ENCODE measurements at places on chromosomes 12 and 14.
A peak's percentile ranks its signal among the peaks of the same experiment; 100 is the strongest.

- DNase-seq = no peak
These were observed 14.9 kb downstream of the AKAP6 start for GRCh38 chr14:32343926-32344430.

DNA sequence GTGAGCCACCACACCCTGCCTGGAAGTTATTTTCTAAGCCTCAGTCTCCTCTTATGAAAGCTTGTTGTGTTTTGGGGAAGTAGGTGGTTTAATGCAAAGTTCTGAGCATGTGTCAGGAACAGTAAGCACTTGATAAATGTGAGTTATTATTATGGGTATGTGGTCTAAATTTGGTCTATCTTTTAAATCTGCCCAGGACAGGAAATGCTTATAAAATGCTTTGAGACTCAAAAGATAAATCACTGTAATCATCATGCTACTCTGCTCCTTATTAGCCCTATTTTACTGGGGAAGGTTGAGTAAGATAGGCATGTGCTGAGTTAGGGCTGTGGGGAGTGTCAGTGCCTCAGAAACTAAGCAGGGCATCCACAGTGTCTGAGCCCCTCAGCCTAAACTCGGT lies 13.1 kb upstream of the SRSF5 start:
- DNase-seq = no peak

DNA sequence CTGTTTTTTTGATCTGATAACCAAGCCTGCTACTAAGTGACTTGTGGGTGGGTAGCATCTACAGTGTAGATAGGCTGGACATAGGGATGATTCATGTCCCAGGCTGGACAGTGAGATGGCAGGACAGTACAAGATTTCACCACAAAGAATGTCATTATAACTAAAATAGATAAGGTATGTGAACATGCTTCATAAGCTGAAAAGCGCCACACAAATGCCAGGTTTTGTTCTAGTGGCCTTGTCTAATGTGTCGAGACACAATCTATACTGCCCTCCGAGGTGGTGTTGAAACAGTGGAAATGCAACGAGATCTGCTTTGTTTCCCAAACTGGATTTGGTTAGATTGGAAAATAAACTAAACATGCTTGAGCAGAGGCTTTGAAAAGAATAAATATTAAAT lies 4.4 kb downstream of the LGALS3 start:
- DNase-seq = no peak

DNA sequence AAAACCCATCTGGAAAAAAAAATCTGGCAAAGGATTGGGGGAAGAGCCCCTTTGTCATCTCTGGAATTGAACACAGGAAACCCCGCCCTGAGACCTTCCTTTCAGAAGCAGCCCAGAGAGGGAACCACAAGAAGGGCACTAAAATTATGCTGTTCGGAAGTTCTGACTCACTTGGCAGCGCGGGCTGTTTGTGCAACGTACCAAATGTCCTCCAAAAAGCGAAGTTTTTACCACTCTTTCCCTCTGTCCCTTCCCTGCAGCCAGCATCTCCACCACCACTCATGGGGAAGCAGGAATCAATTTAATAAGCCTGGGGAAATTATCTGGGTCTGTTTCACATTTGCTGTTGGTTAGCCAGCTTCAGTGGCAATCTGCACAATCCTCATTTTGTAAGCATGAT lies 3.2 kb upstream of the SYNE3 start:
- DNase-seq = peak; percentile 72

DNA sequence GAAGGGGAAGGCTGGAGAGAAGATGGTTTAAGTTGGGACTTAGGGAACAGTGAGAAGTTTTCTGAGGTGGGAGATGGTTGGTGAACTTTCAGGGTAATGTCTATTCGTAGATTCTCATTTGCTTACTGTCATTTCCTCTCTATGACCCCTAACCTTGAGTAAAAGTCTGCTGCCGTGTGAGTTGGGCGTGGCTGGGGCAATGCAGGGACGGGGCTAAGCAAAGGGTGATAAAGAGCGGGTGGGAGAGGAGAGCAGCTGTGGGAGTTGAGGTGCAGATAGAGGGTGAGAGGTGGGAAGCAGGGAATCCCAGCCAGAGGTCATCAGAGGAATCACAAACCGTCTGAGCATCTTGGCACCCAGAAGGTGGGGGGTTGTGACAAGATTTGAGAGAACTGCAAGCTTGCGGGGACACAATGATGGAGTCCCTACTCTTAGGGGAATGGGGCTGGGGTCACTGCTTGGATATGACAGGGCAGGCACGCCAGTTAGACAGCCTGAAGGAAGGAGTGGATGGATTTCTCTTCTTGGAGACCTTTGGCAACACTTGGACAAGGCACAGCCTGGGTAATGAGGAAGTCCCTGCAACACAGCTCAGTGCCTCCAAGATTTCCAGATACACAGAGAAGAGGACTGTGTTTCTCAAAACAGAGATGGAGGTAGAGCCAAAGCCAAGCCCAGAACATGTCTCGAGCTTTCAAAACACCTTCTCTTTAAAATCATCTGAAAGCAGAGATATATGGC lies 45.9 kb upstream of the CTDSP2 start:
- DNase-seq = no peak

- DNase-seq = no peak
These were observed 53.7 kb downstream of the B4GALNT3 start for GRCh38 chr12:513446-513845.

GRCh38 chr12:111942557-111942956 lies 70.4 kb downstream of the TMEM116 start:
- no peak for DNase-seq

GRCh38 chr14:90344331-90345238 lies 12.8 kb upstream of the NRDE2 start:
- DNase-seq = no peak

DNA sequence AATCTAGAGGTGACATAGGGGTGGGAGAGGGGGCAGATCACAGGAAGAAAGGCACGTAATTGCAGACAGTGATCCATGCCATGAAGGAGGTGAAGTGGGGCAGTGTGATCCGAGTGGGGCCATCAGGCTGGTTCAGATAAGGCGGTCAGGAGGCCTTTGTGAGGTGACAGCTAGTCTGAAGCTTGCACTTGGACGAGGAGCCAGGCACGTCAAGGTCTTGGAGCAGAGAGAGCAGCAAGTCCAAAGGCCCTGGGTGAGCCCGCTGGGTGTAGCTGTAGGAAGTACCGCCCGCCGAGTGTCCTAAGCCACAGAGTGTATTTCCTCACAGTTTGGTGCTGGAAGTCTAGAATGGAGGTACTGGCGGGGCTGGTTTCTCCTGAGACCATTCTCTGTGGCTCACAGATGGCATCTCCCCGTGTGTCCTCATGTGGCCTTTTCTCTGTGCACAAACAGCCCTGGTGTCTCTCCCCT lies 23.6 kb downstream of the RHOF start:
- DNase-seq = no peak

DNA sequence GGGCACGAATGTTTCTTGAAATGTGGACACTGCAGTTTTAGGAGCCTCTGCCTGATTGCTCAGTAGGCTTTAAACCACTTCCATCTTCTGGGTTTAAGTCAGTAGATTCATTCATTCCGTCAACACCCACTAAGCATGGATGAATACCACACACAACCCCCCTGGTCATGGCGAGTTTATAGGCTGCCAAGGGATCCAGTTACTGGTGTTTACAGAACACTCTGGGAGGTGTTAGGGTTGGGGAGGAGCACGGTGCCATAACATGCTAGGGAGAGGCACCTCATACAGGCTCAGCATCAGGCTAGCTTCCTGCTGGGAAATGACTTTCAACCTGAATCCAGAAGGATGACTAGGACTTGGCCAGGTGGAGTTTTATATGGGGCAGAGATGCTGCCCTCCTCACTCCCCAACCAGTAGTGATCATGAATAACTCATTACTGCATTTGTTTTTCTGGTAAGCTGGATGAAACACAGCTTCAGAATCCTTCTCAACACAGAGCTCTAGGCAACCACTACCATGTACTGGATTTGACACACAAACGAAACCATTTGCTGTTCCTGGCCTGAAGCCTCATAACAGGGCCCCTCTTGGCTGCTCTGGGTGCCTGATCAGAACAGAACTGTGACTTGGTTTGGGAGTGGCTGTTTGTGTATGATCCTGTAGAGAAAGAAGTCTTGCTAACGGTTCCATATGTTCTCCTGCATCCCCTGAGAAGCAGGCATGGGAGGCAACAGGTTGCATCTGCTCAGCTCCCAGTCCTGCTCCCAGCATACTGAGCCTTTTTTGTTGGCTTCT lies 47.9 kb downstream of the FBXW8 start:
- DNase-seq = no peak

- peak; percentile 26 for DNase-seq
These were observed 627 bp downstream of the TESC start for GRCh38 chr12:117098361-117099217.

GRCh38 chr12:124713041-124713435 lies 145.6 kb upstream of the NCOR2 start:
- DNase-seq = peak; percentile 26

GRCh38 chr12:42362647-42363260 lies 36.8 kb downstream of the PPHLN1 start:
- no peak for DNase-seq

- DNase-seq = no peak
These were observed 142.2 kb upstream of the PWP1 start for GRCh38 chr12:107543416-107543815.
